ENCODE measurements at places on chromosomes 1 and 21.

GRCh38 chr1:2350911-2351655, 40.3 kb downstream of the MORN1 start:
- DNase-seq: no peak

DNA sequence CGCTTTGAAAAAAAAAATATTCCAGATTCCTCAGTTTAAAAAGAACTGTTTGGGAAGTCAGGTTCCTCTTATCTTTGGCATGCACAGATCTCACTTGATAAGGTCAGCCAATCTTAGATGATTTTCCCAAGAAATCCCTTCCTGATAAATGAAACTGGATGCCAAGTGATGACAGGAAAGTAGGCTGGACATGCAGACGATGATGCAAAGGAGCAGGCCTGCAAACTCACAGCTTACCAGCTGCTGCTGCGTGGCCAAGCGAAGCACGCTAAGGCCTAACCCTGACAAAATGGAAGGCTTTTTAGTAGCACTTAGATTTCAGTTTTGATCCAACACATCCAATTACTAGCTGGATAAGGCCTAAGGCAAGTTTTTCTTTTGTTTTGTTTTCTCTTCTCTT, 10.1 kb downstream of the TADA1 start:
- no peak for DNase-seq

GRCh38 chr1:156260896-156261295, 13.0 kb upstream of the PAQR6 start:
- no peak for DNase-seq

DNA sequence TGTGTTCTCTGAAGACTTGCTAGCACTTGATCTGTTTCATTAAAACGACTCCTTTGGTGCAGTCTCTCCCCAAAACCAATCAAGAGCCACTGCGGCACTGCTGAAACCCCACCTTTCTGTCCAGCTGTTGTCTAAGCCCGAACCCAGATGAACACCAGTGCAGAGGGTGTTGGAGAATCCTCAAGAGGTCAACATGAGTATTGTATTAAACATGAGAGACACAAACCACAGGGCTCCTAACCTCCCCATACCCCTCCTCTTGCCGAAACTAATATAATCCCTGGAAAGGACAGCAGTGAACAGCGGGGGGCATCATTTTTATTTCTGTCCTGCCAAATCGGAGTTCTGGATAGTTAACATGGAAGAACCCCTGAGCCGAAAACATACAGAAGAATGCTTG, 333.9 kb downstream of the CAMTA1 start:
- no peak for DNase-seq

DNA sequence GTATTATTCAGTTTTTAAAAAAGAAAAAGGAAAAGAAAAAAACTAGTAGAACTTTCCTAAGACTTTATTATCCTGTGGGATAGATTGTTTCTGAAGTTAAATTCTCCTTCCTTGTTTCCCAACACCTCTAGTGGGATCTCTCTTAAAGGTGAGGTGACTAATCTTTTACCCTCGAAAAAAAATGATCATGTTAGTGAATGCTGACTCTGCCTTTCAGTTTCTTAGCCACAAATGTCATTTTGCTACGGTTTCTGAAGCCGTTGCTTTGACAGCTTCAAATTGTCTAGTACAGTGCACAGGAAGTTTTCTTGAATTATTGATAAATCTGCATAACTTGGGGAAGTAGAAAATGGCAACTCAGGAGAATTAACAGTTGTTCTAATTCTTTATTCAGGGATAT, 13.0 kb upstream of the NEK7 start:
- DNase-seq: no peak

- no peak for DNase-seq
These were observed 122.6 kb downstream of the ZNF644 start for GRCh38 chr1:90899263-90899662.

GRCh38 chr21:37696936-37697335, 219.3 kb downstream of the KCNJ6 start:
- DNase-seq: no peak

DNA sequence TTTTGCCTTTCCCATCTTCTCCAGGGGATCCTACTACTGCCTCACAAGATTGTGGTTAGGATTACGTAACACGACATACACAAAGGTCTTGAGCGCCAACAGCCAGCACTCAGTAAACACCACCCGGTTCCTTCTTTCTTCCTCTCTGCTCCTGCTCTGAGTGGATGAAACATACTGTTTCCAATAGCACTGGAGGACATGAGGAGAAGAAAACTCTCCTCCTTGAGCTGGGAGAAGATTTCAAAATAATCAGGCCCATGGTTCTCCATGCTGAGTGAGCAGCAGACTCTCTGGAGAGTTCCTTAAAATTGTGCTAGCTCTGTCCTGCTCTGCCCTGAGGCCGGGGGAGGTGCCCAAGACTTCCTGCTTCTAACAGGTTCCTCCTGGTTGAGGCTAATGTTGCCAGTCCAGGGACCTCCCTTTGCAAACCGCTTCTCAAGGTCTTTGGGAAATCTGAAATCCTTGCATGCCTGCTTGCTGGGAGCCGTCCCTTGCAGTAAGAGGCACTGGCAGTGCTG, 29.4 kb upstream of the MX1 start:
- peak; percentile 57 for DNase-seq

Data from mucosa of descending colon (tissue), 3 donors.